ENCODE measurements at places on chromosomes 5 and 9.
A peak's percentile ranks its signal among the peaks of the same experiment; 100 is the strongest.

DNA sequence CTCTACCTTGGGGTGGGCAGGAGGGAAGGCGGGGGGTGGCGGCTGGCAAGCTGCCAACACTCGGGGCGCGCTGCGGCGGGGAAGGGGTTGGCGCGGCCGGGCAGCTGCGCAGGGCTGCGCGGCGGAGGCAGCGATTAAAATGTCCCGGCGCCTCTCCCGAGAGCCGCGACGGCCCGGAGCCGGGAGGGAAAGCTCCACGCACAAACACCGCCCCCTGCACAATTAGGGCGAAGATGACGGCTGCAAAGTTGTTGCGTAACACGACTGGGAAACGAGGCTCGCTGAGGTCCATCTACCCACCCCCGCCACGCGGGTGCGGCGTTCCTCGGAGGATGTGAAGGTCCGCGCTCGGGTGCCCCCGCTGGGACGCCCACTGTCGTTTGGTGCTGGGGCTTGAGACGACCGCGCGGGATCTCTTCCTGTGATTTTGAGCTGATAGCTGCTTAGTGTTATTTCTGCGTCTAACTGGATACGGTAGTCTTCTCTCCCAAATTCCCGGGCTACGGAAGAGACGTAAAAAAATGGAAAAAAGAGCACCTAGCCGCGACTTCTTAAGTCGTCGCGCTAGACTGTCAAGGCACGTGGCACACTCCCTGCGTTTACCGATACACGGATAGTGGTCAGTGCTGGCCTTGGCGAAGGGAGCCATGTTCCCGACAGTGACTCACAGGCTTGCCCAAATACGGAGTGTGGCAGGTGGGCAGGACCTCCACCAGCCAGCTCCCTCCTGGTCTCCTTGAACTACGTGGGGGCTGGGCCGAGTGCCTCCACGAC lies 958 bp upstream of the NFIL3 start:
- peak; percentile 44 for DNase-seq

GRCh38 chr5:115720888-115721287 lies 95.1 kb upstream of the TMED7 start:
- no peak for DNase-seq

GRCh38 chr5:145859897-145860296 lies 12.9 kb downstream of the GRXCR2 start:
- DNase-seq = no peak

DNA sequence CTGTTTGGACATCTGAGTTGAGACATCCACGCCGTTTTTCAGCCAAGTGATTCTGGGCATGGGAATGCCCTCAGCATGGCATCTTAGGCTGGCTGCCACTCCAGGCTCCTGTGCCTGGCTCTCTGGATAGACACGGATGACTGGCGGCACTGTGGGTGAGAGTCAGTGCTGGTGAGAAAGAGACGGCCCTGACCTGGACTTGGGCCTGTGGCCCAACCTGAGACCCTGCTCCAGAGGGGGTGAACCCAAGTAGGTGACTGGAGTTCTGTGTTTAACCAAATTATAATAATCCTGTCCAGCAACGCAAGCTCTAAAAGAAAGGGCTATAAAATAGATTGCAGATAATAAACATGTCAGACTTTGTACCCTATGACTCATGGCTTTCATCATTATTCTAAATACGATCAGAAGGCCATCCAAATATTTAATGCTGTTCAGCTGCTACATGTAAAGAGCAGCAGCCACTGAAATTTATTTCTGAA lies 173.9 kb downstream of the HSPA4 start:
- DNase-seq = no peak
